ENCODE measurements at places on chromosomes 6 and 20.
A peak's percentile ranks its signal among the peaks of the same experiment; 100 is the strongest.

GRCh38 chr20:51319522-51319921, 223.0 kb downstream of the NFATC2 start:
- no peak for DNase-seq

- DNase-seq: no peak
Measured at GRCh38 chr6:148223424-148223842, 119.2 kb upstream of the SASH1 start.

DNA sequence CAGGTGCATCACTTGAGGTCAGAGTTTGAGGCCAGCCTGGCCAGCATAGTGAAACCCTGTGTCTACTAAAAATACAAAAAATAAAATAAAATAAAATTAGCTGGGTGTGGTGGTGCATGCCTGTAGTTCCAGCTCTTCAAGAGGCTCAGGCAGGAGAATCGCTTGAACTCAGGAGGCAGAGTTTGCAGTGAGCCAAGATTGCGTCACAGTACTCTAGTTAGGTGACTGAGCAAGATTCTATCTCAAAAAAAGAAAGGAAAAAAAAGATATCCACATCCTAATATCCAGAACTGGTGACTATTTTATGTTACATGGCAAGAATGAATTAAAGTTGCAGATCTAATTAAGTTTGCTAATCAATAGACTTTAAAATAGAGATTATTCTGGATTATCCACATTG, 32.5 kb downstream of the SCGN start:
- no peak for DNase-seq

DNA sequence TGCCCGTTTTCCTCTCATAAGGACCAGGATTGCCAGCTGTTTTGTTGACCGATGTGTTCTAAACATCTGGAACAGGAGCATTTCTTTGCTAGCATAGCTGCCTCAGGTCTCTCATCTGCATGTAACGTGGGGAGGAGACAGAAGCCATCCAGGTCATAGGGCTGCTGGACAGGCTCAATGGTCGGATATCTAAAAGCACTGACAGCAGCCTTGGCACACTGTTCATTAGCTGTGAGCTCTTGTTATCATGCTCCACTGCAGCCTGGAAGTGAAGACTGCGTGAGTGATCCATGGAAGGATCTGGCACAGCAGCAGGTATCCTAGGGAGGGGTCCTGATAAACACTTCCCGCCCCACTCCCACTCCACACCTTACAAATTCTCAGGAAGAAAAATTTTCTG, 175.3 kb downstream of the LRFN2 start:
- no peak for DNase-seq

DNA sequence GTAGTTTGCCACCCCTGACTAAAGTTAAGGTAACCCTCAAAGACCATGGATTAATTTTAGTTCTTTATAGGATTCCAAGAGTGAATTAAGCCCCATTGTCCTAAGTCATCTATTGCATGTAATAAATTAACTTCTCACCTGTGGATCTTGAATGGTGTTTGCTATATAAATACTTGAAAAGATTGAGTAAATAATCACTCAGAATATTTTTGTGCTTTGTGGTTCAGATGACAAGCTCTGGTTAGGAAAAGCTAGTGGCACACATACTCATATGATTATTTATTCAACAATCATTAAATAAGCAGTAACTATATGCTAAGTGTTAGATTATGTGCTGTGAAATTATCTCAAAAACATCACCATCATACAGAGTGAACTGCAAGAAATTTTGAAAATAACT, 203.2 kb downstream of the OGFRL1 start:
- DNase-seq: no peak

- DNase-seq: no peak
Measured at GRCh38 chr20:64036346-64037198, 590 bp downstream of the C20orf204 start.

GRCh38 chr6:164396071-164397047, 913.0 kb downstream of the C6orf118 start:
- DNase-seq: no peak

DNA sequence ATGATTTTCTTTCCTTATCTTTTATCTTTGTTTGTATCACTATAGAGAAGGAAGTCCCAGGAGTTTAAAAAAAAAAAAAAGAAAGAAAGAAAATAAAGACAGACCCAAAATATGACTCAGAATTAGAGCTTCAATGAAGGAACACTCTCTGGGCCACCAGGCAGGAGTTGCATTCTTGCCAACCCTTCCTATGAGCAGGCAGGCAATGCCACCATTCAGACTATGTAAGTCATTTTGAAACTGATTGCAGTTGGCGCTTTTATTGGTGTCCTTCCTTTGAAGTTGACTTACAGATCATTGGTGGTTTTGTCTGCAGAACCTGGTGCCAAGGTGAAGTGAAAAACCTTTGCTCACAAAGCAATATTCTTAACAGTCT, 50.3 kb downstream of the MYB start:
- no peak for DNase-seq

DNA sequence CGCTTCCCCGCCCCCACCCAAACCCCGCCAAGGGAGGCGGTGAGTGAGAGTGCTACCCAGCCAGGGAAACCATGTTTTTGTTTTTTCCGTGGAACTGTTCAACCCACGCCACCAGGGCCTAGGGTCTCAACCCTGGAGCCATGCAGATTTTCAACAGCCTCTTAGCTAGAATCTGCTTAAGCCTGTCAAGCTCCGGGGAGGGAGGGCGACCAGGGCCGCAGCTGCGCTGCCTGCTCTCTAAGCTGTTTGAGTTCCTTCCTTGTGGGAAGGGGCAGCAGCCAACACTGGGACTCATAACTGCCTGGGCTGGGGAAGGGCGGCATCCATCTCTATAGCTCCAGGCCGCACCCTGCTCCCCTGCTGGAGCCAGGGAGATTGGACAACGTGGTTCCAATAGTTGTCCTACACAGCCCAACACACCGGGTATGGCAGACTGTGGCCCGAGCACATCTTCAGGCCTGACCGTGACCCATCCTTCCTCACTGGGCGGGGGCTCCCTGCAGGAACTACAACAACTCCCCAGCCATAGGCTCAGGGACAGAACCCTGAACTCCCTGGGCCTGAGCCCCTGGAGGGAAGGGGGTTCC, 1065.7 kb upstream of the MANEA start:
- peak; percentile 10 for DNase-seq

- DNase-seq: peak; percentile 64
Measured at GRCh38 chr6:157281570-157281969, 41.7 kb downstream of the TMEM242 start.

GRCh38 chr6:151084275-151084674, 155.5 kb upstream of the AKAP12 start:
- DNase-seq: no peak

GRCh38 chr6:5464099-5464885, 203.0 kb downstream of the FARS2 start:
- DNase-seq: no peak

- no peak for DNase-seq
Measured at GRCh38 chr20:41748051-41748450, 129.9 kb upstream of the CHD6 start.

- DNase-seq: no peak
Measured at GRCh38 chr6:34384321-34385153, 7.9 kb downstream of the NUDT3 start.

DNA sequence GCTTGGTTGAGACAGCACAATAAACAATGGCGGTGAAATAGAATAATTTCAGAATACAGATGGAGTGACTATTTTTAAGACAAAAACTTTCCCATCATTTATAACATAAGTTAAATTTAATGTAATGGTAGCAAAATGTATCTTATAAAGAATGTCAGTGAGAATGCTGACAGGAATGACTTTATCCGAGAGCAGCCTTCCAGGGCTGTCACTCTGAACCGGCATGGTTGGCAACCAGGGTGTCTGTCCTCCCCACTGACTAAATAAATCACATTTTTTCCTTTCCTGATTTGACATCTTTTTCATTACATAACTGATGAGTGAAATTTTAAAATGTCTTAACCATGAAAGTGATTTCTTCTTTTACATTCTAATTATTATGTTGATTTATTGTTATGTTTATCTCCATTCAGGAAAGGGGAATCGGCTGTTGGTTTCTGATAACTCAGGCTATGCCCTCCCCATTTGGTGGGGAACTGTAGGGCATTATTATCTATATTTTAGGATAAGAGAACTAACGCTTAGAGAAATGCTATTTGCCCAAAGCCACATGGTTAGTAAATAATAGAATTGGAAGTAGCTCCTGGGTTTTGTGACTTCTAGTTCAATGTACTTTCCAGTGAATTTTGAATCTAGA, 109.2 kb upstream of the OGFRL1 start:
- DNase-seq: no peak

DNA sequence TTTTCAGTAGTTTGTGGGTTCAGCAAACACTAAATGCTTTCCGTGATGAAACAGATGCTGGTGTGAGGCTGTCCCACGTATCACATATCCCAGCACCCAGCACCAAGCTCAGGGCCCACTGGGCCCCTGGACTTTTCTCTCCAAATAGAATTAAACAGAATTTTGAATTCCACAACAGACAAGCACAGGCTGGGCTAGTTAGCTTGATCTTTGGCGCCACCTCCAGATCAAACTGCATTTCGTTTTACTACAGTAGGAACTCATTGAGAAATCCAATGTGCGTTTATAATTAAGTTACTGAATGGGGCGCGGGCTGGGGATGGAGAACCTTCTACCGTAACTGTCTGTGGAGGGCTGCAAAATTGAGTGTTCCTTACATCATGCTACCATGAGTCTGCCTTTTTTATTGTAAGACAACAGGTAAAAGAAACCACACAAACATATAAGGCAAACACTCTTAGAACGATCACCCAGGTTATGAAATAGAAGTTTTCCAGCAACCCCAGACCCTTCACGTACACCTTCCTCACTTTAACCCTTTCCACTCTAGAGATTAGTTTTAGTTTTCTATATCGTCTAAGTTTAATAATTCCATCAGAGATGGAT, 107.8 kb downstream of the ZFP64 start:
- DNase-seq: peak; percentile 63

DNA sequence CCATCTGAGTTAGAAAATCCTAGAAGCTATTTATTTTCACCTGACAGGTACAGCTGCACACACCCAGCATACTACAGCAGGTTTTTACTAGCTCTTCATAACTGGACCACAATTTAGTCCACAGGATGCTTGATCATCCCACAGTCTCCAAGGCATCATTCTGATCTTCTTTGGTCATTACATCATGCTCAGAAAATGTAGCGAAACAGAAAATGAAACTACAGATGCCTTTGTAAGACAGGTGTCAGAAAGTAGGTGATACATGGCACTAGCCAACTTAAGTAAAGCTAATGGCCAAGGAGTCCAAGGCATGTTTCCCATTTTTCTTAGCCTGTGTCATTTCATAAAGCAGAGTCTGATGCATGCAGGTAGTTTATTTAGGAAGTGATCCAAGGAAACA, 102.3 kb downstream of the HTR1B start:
- no peak for DNase-seq

- no peak for DNase-seq
Measured at GRCh38 chr6:390914-391558, 516 bp upstream of the IRF4 start.

GRCh38 chr20:53238121-53238660, 266.0 kb downstream of the TSHZ2 start:
- no peak for DNase-seq

- no peak for DNase-seq
Measured at GRCh38 chr6:136499370-136499769, 50.9 kb downstream of the MAP7 start.

- no peak for DNase-seq
Measured at GRCh38 chr20:59835448-59836395, 97.7 kb downstream of the SYCP2 start.

- no peak for DNase-seq
Measured at GRCh38 chr6:155936551-155936950, 480.9 kb upstream of the NOX3 start.

GRCh38 chr6:104955491-104955890, 1.4 kb upstream of the LIN28B start:
- no peak for DNase-seq

- no peak for DNase-seq
Measured at GRCh38 chr6:131159578-131159977, 24.3 kb downstream of the AKAP7 start.

- no peak for DNase-seq
Measured at GRCh38 chr6:129195643-129196042, 312.7 kb downstream of the LAMA2 start.

DNA sequence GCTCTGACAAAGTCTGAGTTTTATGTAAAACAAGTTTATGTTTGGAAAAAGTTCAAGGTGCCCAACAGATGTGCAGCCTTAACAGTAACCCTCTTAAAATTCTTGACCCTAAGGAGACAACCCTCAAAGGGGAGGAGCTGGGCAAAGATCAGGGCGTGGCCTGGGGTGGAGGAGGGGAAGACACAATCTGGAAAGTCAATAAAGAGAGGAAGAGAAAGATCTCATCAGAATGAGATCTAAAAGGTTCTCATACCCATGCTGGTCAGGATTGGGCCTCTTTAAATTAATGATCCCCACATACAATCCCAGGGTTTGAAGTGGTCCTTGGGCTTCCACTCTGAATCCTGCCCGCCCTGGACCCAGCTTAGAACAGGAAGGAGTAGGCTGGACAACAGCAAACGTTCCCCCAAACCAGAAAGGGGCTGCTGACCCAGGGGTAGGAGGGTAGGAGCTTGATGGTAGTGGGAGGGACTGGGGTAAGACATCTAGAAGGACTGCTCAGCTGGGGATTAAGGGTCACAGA, 33.0 kb downstream of the FOXP4 start:
- no peak for DNase-seq

GRCh38 chr6:169490830-169491229, 211.0 kb downstream of the WDR27 start:
- no peak for DNase-seq

DNA sequence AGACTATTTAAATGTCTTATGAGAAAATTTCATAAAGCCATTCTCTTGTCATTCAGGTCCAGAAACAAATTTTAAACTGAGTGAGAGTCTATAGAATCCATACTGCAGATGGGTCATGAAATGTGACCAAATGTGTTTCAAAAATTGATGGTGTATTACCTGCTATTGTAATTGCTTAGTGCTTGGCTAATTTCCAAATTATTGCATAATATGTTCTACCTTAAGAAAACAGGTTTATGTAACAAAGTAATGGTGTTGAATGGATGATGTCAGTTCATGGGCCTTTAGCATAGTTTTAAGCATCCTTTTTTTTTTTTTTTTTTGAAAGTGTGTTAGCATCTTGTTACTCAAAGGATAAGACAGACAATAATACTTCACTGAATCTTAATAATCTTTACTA, 5.0 kb downstream of the MARCKS start:
- no peak for DNase-seq

- DNase-seq: peak; percentile 85
Measured at GRCh38 chr20:57622579-57623381, 2.6 kb upstream of the ZBP1 start.

DNA sequence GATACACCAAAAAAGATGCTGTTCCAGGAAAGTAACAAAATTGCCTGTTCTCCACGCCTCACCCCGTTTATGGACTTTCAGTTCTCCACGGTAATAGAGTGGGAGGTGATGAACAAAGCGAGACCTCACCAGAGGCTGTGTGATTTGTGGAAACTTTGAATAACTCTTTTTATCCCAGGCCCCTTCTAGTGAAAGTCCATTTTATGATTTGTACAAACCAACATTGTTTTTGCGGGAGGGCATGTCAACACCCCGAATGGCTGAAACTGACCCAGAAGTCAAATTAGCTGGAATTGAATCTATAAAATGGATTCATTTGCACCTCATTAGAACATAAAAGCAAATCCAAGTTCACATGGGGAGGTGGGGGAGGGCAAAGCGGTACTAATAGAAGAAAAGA, 517.8 kb downstream of the CDH26 start:
- DNase-seq: no peak

GRCh38 chr20:53736757-53737395, 143.2 kb upstream of the ZNF217 start:
- DNase-seq: peak; percentile 59
